GM23338 (cell line): ENCODE measurements at places on chromosomes 2 and 18. TPM values are rescaled to one million over a fixed set of nuclear protein-coding genes. Genes with fewer than 3 reads are reported as not detected.

ODC1 gene
- polyA plus RNA-seq, result 23.3 and 24.2 TPM in 2 replicates

PLGLB2 gene
- polyA plus RNA-seq, result 0.50 and 0.55 TPM in 2 replicates

SCG2 gene
- 0.18 TPM in 1 of 2 replicates, not detected in the other for polyA plus RNA-seq

CSRNP3 gene
- polyA plus RNA-seq, result 6.8 and 7.2 TPM in 2 replicates

GCG gene
- polyA plus RNA-seq, result not detected in 2 replicates

IL1RL2 gene
- polyA plus RNA-seq, result not detected in 2 replicates

C2orf78 gene
- polyA plus RNA-seq, result 0.14 and 0.18 TPM in 2 replicates

CACNB4 gene
- polyA plus RNA-seq, result 2.7 and 4.0 TPM in 2 replicates

ABCG5 gene
- polyA plus RNA-seq, result 0.08 and 0.14 TPM in 2 replicates

NEU2 gene
- polyA plus RNA-seq, result not detected in 2 replicates

ALPI gene
- polyA plus RNA-seq, result not detected in 2 replicates

LRP1B gene
- polyA plus RNA-seq, result 0.15 and 0.37 TPM in 2 replicates

DNA sequence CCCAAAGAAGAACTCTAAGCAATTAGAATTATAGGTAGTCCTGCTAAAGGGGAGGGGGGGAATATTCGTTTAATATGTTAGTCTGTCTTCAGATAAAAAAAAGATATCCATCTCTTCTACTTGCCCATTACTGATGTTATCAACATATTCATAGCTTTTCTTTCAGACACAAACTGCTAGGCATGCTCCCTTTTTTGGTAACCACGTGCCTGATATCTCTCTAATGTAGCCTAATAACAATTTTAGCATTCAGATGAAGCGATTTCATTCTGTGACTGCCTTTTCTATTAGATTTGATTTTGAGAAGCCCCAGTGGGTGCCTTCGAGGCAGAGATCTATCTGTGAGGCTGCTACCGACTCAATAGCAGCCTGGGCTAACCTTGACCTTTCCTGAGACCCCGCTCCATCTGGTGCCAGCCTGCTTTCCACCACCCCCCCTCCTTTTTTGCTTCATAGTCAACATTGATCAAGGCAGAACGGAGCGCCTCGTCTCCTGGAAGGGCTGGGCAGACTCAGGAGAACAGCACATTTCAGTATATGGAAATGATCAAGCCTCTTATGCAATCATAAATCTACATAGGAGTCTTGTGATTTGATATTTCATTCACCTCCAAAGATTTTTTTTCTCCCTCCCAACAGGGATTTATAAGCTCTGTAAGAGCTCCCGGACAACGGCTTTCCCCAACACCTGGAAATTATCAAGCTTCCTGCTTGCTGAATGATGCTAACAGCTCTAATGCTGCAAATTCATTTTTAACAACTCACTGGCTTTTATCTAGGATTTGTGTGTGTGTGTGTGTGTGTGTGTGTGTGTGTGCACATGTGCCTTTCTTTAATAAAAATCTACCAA is 14.7 kb upstream of the BCL11A start:
- DNase-seq, result no peak

DNA sequence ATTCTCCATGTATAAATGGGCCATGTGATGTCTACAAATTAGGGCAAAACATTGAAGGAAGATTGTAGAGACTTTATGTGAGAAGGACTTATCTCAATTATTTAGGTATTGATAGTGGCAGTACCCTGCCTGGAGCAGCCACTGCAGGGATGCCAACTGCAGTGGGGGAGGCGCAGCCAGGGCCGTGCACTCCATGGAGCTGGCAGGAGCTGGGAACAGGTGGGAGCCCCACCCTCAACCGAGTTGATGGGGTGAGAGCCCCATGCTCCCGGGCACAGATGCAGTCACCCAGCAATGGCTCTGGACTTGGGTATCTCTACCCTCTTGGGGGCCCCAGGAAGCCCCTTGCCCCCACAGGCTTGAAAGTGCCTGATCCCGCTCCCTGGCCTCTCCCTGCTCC is 564.3 kb downstream of the SLC4A3 start:
- DNase-seq, result no peak

DNA sequence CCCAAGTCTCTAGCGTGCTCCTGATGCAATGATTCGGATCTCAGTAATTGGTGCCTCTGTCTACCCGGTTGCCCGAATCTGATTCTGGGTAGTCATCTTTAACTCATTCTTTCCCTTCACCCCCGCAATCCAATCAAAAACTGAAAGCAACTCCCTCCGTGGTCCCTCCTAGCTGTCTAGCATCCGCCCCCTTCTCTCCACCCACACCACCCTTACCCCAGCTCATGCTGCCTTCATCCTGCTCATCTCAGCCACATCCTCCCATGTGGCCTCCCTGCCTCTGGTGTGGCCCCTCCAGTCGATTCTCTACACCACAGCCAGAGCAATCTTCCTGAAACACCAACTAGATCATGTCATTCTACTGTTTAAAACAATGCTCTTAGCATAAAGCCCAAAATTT is 62.3 kb downstream of the TTC32 start:
- DNase-seq, result no peak

- DNase-seq, result no peak
These were observed 73.9 kb downstream of the PIAS2 start for GRCh38 chr18:46843372-46843771.

GRCh38 chr2:181621779-181622490 is 35.0 kb downstream of the CERKL start:
- no peak for DNase-seq

GRCh38 chr2:57855212-57855611 is 191.4 kb upstream of the VRK2 start:
- DNase-seq, result no peak

DNA sequence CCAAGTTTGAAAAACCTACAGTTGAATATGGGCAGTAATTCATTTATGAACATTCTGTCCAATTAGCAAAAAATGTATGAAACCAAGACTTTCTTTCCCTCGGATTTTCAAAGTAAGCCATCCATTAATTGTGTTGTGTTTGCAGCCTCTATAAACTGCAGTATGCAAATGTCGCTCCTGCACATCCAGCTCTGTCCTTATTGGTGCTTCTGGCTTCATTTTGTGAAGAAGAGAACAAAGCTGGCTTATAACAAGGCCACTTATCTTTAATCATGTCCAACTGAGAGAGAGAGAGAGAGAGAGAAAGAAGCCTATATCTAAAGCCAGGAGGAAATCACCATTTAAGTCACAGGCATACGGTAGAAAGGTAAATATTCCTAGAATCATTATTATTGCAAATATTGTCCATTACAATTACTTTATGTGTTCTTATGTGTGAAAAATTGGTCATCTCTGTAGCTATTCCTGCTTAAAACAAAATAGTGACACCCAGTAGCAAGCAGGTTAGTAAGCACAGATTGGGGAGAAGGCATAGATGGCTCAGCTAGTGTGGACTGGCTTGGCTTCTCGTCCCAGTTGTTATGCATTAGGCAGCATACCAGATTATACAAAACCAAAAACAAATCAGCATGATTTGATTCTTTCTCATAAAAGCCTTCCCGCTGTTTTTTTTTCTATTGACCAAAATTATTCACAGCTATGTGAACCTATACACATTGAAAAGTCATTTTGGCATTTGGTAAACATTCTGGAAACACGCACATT is 726.4 kb upstream of the SOX11 start:
- DNase-seq, result no peak

GRCh38 chr18:53426666-53427184 is 797.7 kb downstream of the MBD2 start:
- no peak for DNase-seq

GRCh38 chr2:172877826-172878225 is 142.2 kb downstream of the RAPGEF4 start:
- no peak for DNase-seq

DNA sequence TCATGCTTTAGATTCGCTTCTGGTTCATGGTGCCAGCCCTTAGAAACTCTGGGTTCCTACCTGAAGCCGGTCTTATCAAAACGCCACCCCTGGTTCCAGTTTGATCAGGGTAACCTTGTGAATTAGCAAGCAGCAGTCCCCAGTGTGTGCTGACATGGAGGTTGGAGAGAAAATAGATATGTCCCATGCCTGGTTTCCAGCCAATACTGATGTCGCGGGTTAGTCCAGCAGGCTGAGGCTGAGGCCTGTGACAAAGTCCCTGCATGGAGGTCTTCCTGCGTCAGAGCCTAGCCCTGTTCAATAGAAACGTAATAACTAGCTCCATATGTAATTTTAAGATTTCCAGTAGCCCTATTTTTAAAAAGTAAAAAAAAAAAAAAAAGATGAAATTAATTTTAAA is 28.2 kb downstream of the LPIN1 start:
- DNase-seq, result no peak

DNA sequence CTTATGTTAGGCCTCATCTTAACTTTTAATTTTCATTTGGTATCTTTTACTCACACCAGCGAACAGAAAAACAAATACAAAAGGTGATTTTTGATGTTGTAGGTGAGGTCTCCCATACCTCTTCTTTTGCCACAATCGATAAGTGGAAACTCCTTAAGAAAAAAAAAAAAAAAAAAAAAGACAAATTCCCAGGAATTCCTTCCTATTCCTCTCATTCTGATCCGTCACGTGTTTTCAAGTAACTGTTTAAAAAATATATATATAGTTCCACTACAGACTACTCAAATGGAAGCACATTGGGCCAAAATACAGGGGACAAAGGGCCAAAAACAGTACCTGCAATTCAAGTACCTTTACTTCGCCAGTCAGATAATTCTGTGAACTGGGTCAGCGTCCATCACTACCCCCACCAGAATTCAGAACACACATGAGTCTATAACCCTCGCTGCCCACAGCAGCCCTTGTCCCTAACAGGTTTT is 16.5 kb downstream of the NMUR1 start:
- DNase-seq, result no peak

- DNase-seq, result no peak
These were observed 26.0 kb downstream of the CNRIP1 start for GRCh38 chr2:68293755-68294154.

GRCh38 chr18:36427369-36427768 is 129.9 kb downstream of the FHOD3 start:
- no peak for DNase-seq

GRCh38 chr2:181036445-181036844 is 56.0 kb downstream of the UBE2E3 start:
- DNase-seq, result no peak

DNA sequence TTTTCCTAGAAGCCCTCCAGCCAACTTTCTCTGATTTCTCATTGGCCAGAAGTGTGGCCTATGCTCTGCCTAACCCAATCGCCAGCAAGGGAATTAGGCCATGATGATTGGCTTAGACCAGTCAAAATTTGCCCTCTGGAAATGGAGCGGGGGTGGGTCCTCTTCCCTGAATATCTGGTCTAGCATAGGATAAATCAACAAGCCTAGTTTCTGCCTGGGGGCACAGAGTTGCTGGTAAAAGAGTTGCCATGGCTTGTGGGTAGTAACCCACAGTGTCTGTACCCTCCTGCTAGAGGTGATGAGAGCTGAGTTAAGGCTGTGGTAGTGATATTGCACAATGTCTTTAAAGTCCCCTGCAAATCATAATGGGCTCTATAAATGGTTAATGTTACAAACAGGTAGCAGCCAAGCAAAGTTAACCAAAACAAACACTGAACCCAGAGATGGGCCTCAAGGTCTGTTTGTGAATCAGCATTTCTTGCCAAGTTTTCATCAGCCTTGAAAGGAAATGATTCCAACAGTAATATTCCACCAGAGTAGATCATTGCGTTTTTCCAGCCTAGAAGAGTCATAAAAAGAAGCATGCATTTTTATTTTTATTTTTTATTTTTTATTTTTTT is 19.3 kb downstream of the GALM start:
- no peak for DNase-seq

DNA sequence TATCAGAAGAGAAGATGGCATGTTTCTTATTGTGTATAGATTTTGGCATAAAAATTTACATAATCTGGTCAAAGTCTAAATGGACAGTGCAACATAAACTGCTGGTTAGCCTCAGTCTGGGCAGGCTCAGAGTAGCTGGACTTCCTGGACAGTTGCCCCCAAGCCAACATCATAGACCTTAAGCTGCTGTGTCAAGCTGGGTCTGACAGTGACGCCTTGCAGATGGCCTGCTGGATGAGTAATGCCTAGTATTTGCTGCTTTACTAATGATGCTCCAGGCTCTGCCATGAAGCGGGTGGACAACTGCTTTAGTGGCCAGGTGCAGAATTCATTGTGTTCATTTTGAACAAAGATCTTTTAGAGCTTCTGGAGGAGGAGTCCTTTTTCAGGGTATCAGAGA is 603.7 kb upstream of the ZEB2 start:
- no peak for DNase-seq

DNA sequence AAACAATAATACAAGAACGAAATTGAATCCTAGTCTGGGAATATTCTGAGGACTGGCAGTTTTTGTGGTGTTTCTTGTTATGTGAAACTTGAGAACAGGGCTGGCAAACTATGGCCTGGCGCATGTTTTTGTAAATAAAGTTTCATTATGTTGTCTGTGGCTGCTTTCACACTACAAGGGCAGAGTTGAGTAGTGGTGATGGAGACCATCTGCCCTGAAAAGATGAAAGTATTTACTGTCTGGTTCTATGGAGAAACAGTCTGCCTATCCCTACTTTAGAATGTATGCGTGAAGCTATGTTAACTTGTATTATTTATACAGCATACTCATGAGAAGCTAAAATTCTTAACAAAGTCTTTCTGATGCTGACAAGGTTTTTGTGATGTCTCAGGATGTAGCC is 351.9 kb downstream of the LRRTM1 start:
- no peak for DNase-seq

DNA sequence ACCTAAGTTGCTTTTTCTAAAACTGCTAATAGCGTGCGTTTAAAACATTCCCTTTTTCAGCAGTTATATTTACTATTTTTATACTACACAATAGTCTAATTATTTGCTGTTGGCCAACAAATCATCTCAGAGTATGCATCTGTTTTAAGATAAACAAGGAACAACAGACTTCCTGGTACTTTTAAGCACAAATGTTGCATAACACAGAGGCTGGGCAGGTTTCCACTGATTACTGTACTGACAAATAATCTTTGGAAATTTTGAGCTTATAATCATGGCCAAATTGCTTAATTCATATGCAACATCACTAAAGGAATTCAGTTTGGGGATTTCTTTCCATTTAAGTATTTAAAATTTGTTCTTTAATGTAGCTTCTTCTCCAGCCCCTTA is 737.4 kb upstream of the SALL3 start:
- DNase-seq, result no peak

DNA sequence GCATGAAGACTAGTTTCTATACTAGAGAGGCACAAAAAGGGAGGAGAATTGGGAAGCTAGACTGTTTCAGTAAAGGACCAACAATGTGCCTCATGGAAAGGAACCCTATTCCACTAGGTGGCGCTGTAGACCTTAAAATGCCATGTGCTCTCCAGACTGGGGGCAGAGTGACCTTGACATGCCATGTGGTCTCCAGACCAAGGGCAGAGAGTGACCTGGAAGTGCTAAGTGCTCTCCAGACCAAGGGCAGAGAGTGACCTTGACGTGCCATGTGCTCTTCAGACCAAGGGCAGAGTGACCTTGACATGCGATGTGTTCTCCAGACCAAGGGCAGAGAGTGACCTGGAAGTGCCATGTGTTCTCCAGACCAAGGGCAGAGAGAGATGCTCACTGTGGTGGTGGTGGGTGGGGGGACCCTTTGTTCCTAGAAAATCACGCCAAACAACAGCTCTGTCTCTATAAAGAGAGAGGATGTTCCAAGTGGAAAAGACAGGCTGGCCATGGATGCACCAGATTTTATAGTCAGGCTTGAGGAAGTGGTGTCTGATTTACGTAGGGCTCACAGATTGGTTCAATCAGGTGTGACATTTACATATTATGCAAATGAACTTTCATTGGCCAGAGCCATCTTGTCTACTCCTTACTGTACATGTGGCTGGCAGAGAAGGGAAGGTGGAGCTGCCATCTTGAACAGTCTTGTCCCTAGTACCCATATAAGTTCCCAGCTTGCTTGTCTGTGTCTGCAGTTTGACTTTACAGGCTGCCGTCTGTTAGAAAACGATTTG is 344.0 kb upstream of the DDX18 start:
- DNase-seq, result peak; percentile 93

GRCh38 chr2:200861617-200862155 is 2.8 kb downstream of the CLK1 start:
- DNase-seq, result peak; percentile 4

- DNase-seq, result peak; percentile 3
These were observed 324.5 kb upstream of the EPHA4 start for GRCh38 chr2:221896505-221897151.
